Lower leg skin (tissue), 4 donors: ENCODE measurements at places on chromosomes 2 and 18. TPM values are rescaled to one million over a fixed set of nuclear protein-coding genes. Genes with fewer than 3 reads are reported as not detected.

DNA sequence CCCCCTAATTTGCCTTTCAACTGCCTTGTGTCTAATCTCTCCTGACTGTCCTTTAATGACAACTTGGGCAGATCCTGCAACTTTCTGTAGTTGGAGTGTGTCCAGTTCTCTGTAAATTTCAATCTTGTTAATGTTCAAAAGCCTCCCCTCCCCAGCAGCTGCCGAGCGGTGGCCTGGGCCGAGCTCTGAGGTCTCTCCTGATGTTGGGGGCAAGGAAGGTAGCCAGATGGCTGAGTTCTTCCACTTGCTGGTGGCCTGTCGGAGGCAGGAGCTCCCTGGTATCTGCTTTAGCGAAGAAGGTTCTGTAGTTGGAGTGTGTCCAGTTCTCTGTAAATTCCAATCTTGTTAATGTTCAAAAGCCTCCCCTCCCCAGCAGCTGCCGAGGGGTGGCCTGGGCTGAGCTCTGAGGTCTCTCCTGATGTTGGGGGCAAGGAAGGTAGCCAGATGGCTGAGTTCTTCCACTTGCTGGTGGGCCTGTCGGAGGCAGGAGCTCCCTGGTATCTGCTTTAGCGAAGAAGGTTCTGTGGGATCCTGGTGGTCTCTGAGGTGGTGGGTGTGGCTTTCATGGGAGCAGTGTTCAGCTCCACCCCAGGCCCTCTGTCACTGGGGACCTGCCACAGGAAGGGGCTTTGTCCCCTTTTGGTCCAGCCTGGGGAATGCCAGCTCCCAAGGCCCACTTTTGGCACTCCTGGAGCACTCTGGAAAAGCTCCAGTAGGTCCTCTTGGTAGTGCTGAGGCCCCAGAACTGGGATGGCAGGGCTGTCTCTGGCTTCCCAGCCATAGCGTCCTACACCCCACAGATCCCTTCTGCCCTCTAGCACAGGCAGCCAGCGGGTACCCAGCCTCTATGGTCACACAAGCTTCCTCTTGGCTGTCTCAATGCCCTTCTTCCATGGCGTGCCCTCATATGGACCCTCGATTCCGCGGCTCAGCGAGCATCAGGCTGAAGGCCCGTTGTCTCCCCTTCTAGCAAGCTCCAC is 211.9 kb downstream of the ALPK2 start:
- no peak for DNase-seq

DNA sequence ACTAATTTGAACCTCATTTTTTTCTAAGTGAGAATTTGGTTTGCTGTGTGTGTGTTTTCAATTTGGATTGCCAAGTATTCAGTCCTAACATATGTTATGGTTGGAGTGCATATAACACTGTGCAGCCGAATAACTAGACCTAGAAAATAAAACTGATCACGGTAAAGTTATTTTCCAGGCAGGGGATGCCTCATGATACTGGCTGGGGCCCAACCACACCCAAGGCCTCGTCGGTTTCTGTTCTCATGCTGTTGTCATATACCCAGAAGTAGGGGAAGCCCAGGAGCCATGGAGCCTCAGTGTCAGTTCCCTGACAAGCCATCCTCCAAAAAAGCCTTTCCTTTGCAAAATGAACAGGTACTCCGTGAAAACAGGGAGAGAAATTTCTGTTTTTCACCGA is 160.2 kb downstream of the GBX2 start:
- DNase-seq, result no peak

DNA sequence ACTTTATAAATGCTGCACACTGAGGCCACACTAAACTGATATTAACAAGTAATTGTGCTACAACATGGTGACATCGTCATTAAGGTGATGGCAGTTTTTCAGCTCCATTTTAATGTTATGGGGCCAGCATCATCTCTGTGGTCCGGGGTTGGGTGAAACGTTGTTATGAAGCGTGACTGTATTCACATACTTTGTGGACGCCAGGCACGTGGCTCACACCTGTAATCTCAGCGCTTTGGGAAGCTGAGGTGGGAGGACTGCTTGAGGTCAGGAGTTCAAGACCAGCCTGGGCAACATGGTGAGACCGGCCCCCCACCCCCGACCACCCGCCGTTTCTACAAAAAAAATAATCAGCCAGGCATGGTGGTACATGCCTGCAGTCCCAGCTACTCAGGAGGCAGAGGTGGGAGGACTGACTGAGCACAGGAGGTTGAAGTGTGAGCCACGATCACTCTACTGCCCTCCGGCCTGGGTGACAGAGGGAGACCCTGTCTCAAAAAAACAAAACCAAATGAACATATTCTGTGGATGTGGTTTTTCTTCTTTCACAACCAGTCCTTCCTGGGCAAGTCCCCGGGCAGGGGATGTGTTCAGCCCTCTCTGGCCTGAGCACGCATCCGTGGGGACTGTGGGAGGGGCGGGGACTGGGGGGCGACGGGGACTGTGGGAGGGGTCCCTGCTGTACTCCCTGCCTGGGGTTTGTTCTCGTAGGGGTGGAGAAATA is 12.9 kb upstream of the GAL3ST2 start:
- no peak for DNase-seq

DNA sequence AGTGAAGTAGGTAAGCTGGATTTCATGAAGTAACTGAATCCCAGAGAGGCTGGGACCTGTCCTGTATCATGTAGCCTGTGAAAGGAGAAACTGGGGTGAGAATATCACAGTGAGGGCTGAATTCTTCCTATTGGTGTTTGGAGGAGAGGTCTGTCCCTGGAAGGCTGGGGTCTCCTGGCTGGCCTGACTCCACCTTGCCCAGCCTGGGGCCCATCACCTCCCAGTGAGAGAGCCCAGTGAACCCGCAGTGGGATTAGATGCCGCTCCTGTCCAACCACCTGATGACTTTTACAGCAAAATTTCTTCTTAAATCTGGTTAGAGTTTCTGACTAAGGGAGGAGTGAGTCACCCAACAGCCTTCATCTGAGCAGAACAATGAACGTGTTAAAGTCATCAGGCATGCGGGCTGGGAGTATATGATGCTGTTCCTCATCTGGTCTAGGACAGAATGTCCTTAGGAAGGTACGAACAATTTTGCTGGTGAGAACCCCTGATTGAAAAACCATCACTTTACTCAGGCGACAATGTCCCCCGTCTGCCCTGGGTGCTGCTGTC is 152.9 kb downstream of the LPIN1 start:
- no peak for DNase-seq

DNA sequence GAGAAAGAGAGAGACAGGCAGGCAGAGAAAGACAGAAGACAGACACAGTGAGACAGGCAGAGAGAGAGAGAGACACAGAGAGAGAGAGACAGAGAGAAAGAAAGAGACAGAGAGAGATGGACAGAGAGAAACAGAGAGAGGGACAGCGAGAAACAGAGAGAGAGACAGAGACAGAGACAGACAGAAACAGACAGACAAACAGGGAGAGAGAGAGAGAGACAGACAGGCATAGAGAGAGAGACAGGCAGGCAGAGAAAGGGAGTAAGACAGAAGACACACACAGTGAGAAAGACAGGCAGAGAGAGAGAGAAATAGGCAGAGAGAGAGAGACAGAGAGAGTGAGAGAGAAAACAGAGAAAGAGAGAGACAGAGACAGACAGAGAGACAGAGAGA is 105.3 kb upstream of the ANKRD30BL start:
- DNase-seq, result no peak

DNA sequence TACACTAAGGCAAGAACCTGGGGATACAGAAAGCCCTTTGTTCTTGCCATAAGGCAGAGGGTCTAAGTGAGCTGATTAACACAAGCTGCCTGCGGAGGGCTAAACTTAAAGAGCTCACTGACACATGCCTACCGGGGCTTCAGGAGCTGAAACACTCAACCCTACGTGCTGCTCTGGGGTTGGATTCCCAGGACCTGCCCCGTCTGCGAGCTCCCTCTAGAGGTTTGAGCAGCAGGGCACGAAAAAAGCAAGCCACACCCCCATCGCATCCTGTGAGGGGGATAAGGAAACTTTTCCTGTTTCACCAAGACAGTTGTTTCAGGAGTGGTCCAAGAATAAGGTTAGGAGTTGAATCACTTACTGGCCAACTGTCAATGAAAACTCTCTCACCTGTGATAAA is 562.1 kb downstream of the TMX3 start:
- no peak for DNase-seq

DNA sequence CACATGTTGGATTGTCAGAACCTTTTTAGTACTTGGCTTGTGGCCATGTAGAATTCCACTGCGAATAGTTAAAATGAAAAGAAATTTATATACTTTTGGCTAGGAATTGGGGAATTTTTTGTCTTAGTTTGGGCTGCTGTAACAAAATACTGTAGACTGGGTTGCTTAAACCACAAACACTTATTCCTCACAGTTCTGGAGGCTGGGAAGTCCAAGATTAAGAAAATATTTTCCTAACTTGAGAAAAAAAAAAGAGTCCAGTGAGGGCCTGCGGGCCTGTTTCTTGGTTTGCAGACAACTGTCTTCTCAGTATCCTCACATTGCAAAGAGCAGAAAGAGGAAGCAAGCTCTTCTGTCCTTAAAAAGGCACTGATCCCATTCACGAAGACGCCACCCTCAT is 81.9 kb downstream of the CD226 start:
- no peak for DNase-seq

The NPHP1 gene
- 1.5 TPM for total RNA-seq

The SCN3A gene
- 0.11 TPM for total RNA-seq
